ENCODE measurements at places on chromosomes 6 and 20.

DNA sequence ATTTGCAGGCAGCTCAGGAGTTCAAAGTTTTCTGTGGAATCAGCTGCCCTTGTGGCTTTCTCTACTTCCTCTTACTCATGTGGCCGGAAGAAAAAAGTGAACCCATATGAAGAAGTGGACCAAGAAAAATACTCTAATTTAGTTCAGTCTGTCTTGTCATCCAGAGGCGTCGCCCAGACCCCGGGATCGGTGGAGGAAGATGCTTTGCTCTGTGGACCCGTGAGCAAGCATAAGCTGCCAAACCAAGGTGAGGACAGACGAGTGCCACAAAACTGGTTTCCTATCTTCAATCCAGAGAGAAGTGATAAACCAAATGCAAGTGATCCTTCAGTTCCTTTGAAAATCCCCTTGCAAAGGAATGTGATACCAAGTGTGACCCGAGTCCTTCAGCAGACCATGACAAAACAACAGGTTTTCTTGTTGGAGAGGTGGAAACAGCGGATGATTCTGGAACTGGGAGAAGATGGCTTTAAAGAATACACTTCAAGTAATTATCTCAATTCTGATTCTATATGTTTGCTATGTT, 1.1 kb downstream of the MGME1 start:
- peak; percentile 86 for DNase-seq

GRCh38 chr20:40354880-40355279, 334.2 kb downstream of the MAFB start:
- no peak for DNase-seq

DNA sequence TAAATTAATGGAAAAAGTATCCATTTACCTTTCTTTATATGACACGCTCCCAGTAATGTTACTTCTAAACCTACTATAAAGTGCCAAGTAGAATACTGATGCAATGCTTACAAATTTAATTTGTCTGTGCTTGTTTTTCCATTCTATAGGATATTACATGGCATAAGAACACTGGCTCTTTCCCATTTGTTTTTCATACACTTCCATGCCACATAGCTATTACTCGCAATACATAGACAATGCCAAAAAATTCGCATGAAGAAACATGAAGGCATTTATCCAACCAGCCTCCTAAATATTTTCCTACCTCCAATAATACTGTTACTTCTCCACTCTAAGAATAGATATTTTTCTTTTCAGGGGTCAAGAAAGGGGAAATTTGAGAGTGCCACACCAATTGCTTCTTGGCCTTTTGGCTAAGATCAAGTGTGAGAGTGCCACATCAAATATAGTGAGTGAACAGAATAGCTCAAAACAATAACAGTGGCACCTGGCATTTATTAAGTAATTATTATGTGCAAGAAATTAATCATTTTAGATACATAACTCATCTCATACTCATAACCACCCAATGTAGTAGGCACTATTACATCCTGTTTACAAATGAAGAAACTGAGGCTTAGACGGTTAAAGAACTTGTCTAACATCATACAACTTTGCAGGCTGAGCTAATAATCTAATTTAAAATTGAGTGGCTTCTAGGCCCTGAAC, 845 bp upstream of the DST start:
- no peak for DNase-seq

DNA sequence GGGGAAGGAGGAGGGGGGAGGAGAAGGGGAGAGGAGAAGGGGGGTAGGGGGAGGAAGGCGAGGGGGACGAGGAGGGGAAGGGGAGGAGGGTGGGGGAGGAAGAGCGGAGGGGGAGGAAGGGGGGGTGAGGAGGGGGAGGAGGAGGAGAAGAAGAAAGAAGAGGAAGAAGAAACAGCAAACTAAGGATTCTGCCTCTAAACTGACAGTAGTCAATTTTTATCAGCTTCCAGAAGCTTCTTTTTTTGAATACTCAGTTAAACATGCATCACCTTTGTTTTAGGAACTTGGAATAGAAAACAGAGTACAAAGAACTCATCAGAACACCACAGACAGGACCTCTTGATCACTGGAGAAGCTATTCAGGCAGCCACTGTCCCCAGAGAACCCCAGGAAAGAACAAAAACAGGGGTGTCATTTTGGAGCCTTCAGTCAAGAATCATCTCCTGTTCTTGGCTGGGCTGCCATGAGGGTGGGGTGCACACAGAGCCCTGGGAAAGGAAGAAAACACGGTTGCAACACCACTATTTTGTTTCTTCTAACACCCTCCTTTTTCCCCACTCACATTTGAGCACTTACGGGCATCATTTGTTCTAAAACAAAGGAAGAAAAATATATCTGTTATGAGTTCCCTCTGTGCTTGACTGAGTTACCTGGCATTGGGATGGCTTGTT, 67.4 kb downstream of the TMEM170B start:
- DNase-seq, result no peak

DNA sequence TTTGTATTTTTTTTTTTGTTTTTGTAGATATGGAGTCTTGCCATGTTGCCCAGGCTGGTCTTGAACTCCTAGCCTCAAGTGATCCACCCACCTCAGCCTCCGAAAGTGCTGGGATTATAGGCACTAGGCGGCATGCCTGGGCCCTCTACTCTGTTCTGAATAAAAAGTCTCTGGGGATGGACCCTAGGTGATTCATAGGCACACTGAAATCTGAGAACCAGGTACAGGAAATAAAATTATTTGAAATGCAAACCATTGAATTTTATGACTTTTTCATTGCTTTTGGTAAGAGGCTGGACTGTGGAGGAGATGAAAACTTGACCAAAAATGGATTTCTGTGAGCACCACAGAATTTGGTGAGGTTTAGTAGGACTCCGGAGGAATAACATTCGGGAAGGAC, 117.5 kb downstream of the PRIM2 start:
- no peak for DNase-seq

DNA sequence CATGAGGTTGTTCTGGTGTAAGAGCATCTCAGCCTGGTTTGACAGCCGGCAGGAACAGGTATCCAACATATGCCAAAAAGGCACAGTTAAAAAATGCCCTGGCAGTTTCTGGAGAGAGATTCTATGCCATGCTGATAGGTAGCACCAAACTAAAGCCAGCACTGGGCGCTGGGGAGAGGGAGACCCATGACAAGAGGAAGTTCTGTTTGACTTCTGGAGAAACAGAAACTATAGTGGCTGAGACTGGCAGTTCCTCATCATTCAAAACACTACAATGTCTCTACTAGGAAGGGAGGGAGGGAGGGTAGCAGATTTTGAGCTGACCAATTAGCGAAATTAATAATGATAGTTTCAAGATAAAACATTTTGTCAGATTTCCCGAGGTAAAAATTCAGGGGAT, 174.1 kb downstream of the ADAT2 start:
- no peak for DNase-seq

DNA sequence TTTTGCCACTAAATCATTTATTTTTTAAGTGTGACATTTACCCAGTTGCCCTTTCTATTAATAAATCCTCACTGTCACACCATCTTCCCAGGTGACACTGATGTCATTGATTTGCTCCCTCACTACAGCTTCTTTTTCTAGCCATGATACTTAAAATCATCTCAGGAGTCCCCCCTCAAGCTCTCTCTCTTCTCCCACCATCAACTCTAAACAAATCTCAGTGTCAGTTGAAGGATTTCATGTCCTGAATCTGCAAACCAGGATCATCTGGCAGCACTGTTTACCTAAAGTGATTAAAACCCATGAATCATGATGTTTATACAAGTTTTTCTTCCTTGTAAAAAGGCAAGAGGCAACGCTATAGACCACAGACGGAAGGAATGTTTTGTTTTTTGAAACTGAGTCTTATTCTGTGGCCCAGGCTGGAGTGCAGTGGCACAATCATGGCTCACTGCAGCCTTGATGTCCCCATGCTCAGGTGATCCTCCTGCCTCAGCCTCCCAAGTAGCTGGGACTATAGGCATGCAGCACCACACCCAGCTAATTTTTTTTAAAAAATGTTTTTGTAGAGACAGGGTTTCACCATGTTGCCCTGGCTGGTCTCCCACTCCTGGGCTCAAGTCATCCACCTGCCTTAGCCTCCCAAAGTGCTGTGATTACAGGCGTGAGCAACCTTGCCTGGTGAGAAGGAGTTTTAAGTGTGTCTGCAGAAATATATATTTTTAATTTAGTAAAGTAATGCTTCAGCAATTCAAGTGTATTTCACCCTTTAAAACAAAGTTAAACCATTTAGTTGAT, 30.1 kb upstream of the SH3BGRL2 start:
- peak; percentile 21 for DNase-seq

DNA sequence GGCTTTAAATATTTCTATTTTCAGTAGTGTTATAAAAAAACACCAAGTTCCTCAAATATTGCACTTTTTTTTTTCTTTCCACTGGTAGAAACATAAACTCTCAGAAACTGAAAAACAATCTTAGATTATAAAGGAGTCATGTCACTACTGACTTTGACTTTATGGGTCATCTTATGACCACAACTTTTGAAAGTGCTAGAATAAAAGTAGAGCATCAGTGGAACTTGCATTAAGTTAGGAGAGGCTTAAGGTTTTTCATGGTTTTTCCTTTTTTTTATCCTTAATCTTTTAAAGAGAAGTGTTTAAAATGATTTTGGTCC, 56.6 kb upstream of the SUPT3H start:
- DNase-seq, result no peak

DNA sequence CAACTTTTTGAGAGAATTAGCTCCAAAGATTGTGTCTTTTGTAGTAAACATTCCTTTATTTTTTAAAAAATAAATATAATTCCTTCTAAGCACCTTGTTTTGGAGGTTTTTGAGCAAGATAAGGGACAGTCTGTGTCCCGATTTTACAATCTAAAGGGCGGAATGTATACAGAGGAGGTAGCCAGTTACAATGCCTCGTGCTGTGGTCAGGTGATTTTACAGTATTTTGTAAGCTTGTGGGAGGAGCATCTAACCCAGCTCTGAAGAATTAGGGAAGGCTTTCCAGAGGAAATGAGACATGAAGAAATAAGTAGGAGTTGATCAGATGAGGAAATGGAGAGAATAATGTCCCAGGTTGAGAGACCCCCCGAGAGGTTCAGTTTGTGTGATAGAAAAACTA, 1.3 kb downstream of the HINT3 start:
- DNase-seq, result peak; percentile 63

- no peak for DNase-seq
Observed at GRCh38 chr6:151131324-151132007, 108.3 kb upstream of the AKAP12 start.

Measured in RPMI7951 (cell line).